C1 segment of cervical spinal cord (tissue), 14 donors: ENCODE measurements at places on chromosomes 6 and 20.

DNA sequence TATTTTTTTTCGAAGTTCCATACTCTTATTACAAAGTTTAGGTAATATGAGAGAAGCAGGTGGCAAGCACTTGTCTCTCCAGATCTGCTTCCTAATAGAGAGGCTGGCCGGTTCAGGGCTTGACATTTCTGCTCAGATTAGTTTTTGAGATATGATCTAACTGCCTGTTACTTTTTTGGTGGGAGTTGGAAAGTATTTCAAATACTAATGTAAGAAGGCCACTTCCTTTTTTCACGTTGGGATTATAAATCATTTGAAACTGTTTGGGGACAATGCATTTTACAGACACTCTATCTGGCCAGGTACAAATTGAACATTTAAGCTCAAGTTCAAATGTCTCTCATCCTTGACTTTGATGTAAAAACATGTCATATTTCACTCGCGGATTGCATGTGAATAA lies 222.1 kb upstream of the SULF2 start:
- no peak for DNase-seq

GRCh38 chr6:113067612-113068275 lies 720.6 kb downstream of the RFPL4B start:
- DNase-seq = no peak

GRCh38 chr6:43943781-43944250 lies 173.8 kb downstream of the VEGFA start:
- DNase-seq = peak; percentile 48

GRCh38 chr6:155154158-155154830 lies 109.5 kb upstream of the CLDN20 start:
- DNase-seq = no peak

GRCh38 chr6:9985481-9985880 lies 429.4 kb downstream of the TFAP2A start:
- DNase-seq = no peak
